ENCODE measurements at places on chromosomes 16 and 17. TPM values are rescaled to one million over a fixed set of nuclear protein-coding genes. Genes with fewer than 3 reads are reported as not detected.

The EVPL gene
- 175 TPM for total RNA-seq

The DBNDD1 gene
- total RNA-seq, result 13.9 TPM

The NOTUM gene
- not detected for total RNA-seq

The SPN gene
- 0.60 TPM for total RNA-seq

The AGRP gene
- not detected for total RNA-seq

The CACNG5 gene
- not detected for total RNA-seq

The SLC46A1 gene
- 1.7 TPM for total RNA-seq

GRCh38 chr17:8176197-8176940 lies at the start of gene TMEM107:
TMEM107 (minus strand) TSS chr17:8176380; CDS start chr17:8176286, 94 bp downstream.
- ATAC-seq, result peak; percentile 65

DNA sequence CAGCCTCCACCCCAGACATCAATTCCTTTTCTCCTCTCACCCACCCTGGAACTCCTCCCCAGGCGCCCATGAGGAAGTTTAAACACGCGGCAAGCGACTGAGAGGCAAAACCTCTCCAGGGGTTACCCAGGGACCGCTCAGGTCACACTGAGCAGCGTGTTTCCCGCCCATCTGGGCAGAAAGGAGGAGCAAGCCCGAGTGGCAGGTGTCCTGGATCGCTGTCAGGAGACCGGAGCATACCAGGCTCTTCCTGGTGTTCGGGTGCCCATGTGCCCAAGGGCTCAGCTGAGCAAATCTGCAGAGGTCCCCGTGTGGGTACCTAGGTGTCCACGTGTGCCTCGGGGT lies 491 bp downstream of the SLC25A19 start:
- peak; percentile 57 for ATAC-seq

DNA sequence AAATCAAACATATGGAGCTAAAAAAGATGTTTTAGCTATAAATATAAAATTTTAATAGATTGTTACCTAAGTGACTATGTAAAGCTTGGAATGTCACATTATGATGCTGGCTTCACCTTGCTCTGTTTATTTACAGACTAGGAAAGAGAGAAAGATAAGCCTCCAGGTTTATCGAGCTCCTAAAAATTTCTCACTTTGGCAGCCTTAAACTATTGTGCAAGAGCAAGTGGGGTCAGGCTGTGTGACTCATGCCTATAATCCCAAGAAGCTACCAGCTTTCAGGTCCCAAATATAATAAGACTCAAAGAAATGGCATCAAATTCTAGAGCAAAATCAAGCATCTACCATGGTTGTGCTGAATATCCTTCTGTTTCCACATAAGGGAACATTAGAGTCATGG lies 34.3 kb upstream of the PRSS54 start:
- peak; percentile 23 for ATAC-seq

GRCh38 chr16:11792410-11793241 lies 4.4 kb downstream of the ZC3H7A start:
- ATAC-seq, result peak; percentile 56

- no peak for ATAC-seq
These were observed 48.1 kb downstream of the XPO6 start for GRCh38 chr16:28163699-28164098.

GRCh38 chr16:46845952-46846351 lies 15.0 kb upstream of the C16orf87 start:
- no peak for ATAC-seq

GRCh38 chr16:27748868-27749546 lies 199.1 kb downstream of the KATNIP start:
- peak; percentile 76 for ATAC-seq

- no peak for ATAC-seq
These were observed 153.2 kb downstream of the IRF8 start for GRCh38 chr16:86052115-86052670.

GRCh38 chr17:32396343-32396742 lies 46.4 kb downstream of the ZNF207 start:
- no peak for ATAC-seq
